ENCODE measurements at places on chromosomes 16 and 17.

DNA sequence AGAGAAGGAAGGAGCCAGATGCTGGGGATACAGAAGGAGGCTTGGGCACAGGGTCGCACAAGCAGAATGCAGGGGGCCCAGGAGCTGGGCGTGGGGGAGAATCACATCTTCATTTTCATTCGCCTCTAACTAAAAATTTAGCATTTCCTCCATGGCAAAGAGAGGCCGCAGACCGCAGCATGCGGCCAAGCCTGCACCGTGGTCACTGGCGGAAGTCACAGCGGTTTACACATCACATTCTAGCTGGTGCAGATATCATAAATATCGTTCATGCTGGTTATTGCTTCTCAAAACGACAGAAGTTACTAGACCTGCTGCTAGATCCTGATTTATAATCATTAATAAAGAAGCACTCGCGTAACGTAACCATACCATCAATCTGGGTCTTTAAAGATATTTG lies 162.0 kb downstream of the NTN1 start:
- H3K36me3 ChIP-seq = peaks cover 28% of the 10 kb centered on the region
- peaks cover 50% of the 10 kb centered on the region for H3K4me1 ChIP-seq
- H3K27ac ChIP-seq = no peak overlapping the region
- DNase-seq = no peak

GRCh38 chr17:41151525-41151924 lies 1.9 kb upstream of the KRTAP4-5 start:
- DNase-seq = no peak
- no peak overlapping the region for H3K27ac ChIP-seq
- no peaks in the 10 kb centered on the region for H3K27me3 ChIP-seq
- no peaks in the 10 kb centered on the region for H3K36me3 ChIP-seq
- no peak overlapping the region for H3K4me3 ChIP-seq
- H3K4me1 ChIP-seq = no peaks in the 10 kb centered on the region

GRCh38 chr17:66085221-66085620 lies 106.7 kb downstream of the CEP112 start:
- no peaks in the 10 kb centered on the region for H3K27me3 ChIP-seq
- no peak for DNase-seq
- H3K36me3 ChIP-seq = peaks cover 6% of the 10 kb centered on the region
- no peaks in the 10 kb centered on the region for H3K4me1 ChIP-seq
- no peak overlapping the region for H3K27ac ChIP-seq
- H3K4me3 ChIP-seq = no peak overlapping the region

DNA sequence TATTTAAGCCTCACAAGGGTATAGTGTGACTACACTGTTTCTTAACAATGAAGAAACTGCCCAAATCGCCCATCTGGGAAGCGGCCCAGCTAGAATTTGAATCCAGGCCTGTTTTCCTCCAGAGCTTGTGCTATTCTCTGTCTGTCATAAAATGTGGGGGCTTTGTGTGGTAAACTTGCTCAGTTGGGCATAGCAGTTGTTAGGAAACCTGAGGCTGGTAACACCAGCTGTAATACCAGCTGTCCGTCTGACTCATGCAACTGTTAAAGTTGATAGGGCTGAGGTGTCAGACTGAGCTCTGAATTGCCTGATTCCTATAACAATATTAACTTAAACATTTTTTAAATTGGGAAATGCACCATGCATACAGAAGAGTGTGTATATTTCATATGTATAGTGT lies 9.3 kb downstream of the NOD2 start:
- no peaks in the 10 kb centered on the region for H3K36me3 ChIP-seq
- no peak for DNase-seq
- H3K27ac ChIP-seq = no peak overlapping the region
- H3K27me3 ChIP-seq = no peaks in the 10 kb centered on the region

- H3K27ac ChIP-seq = no peak overlapping the region
- H3K4me3 ChIP-seq = no peak overlapping the region
- no peaks in the 10 kb centered on the region for H3K27me3 ChIP-seq
- H3K4me1 ChIP-seq = peaks cover 23% of the 10 kb centered on the region
- peaks cover 98% of the 10 kb centered on the region for H3K36me3 ChIP-seq
Observed at GRCh38 chr17:82465023-82465603, 6.6 kb downstream of the NARF start.

DNA sequence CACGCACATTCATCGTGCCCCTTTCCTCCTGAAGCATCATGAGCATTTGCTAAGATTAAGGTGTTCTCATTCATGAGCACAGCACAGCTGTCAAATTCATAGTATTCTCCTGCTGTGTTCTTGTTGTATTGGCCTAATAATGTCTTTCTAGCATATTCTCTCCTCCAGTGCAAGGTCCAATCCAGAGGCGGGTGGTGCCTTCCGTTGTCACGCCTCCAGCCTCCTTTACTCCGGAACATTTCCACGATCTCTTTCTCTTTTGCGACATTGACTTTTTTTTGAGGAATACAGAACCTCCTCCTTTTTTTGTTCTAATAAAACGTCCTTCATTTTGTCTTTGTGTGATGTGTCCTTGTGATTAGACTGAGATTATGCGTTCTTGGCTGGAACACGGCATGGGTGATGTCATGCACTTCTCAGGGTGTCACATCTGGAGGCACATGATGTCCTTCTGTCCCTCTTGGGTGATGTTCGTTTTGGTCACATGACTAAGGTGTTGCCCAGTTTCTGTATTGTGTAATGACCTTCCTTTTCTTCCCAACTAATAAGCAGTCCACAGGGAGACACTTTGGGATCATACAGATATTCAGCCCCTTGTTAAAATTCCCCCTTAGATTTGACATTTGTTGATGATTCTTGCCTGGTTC lies 66.3 kb downstream of the CLEC16A start:
- peaks cover 9% of the 10 kb centered on the region for H3K36me3 ChIP-seq
- H3K27ac ChIP-seq = peak overlapping the region; percentile 43
- H3K4me3 ChIP-seq = no peak overlapping the region
- no peak for DNase-seq

DNA sequence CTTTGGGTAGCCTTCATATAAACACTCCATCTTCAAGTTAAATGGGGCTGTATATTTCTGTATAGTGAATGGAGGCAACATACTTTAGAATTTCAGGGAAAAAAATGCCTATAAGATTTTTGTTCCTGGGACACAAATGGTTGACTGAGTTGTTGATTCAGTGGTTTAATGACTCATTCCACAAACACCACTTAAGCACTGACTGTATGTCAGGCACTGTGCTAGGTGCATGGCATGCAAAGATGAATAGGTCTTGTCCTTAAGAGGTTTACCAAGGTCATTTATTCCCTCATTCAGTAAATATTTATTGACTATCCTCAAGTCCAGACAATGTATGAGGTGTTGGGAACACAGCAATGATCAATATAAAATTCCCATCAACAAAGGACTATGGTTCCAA lies 417.1 kb downstream of the CA10 start:
- DNase-seq = no peak
- H3K4me3 ChIP-seq = no peak overlapping the region
- no peaks in the 10 kb centered on the region for H3K36me3 ChIP-seq
- no peak overlapping the region for H3K27ac ChIP-seq
- no peaks in the 10 kb centered on the region for H3K4me1 ChIP-seq

- peak overlapping the region; percentile 81 for H3K27ac ChIP-seq
- no peaks in the 10 kb centered on the region for H3K27me3 ChIP-seq
- no peaks in the 10 kb centered on the region for H3K36me3 ChIP-seq
- no peak for DNase-seq
Observed at GRCh38 chr17:63446753-63447470, 806 bp upstream of the CYB561 start.

GRCh38 chr17:31269036-31269577 lies 27.9 kb downstream of the OMG start:
- peak overlapping the region; percentile 44 for H3K27ac ChIP-seq
- no peak for DNase-seq
- H3K4me3 ChIP-seq = no peak overlapping the region
- H3K36me3 ChIP-seq = peaks cover 64% of the 10 kb centered on the region

- DNase-seq = no peak
- H3K27me3 ChIP-seq = no peaks in the 10 kb centered on the region
- no peak overlapping the region for H3K4me3 ChIP-seq
- H3K27ac ChIP-seq = no peak overlapping the region
- no peaks in the 10 kb centered on the region for H3K36me3 ChIP-seq
Observed at GRCh38 chr16:84514874-84515835, 10.7 kb upstream of the MEAK7 start.

All from esophagus muscularis mucosa (tissue), 4 donors.